ENCODE measurements at places on chromosomes 4 and X.

DNA sequence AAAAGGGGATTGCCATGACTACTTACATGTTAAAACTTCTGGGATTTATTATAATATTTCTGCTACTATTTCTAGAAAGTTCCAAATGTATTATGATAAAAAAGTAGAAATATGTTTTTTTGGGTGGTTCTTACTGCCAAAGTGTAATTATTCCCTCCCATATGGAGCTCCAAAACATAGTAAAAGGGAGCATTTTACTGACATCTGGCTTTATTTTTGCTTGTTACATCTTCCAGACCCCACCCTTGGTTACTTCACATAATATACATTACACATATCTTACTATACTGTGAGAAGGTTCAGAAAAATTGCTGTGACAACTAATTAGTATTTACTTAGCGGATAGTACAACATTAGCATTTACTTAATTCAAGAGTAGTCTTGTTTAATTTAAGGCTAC lies 205.1 kb upstream of the TLL1 start:
- no peak for DNase-seq

- DNase-seq: no peak
Observed at GRCh38 chr4:106507440-106507839, 138.9 kb upstream of the GIMD1 start.

GRCh38 chr4:786074-786741 lies 39.7 kb downstream of the CPLX1 start:
- DNase-seq: no peak

DNA sequence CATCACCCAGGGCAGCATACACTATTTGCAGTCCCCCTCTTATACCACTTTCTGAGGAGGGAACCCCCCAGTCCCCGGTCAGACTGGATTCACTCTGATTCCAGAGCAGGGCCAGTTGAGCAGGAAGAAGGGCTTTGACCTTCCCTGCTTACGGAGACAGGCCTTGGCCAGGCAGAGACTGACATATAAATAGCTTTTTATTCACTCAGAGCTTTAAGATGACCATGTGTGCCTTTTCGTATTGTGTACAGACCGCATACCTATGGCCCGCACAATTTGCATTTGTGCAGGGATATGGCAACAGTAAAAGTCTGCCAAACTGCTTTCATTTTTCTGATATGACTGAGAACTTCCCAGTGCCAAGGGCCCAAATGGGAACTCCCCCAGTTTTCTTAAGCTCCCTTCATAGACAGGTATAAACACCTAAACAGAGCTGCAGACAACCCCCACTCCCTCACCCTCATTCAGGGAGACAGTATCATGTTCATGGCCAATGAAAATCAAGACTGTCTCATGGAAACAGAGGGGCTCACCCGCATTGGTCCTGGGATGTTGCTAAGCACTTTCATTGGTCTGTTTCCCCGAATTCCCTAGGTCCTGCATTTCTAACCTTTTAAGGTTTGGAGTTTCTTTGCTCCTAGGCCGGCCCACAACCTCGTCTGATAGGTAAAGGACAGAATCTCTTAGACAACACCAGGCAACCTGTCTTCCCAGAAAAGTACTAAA lies 86.0 kb downstream of the RTL5 start:
- DNase-seq: no peak

GRCh38 chr4:137635108-137635507 lies 102.8 kb upstream of the PCDH18 start:
- no peak for DNase-seq

DNA sequence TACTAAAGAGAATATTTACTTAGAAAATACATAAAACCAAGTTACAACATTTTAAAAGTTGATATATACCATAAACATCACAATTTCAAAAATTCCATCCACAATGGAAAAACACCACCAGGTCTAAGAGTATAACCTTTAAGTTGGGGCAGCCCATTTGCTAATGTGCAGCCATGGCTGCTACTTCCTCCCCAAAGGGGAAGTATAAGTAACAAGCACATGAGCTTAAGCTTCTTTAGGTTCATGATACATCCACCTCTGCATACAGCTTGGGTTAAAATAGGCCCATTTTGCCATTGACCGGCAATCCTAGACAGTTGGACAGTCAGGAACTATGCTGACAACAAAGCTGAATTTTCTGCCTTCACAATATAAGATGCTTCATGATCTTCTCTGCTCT lies 16.6 kb upstream of the GASK1B start:
- DNase-seq: no peak
